Stimulated activated CD4-positive, alpha-beta T cell treated with anti-CD3 and anti-CD28 coated beads, TNF-alpha, amount 100 ng/mL, for 24 hours (primary cell): ENCODE measurements at places on chromosomes 16 and 17.
A peak's percentile ranks its signal among the peaks of the same experiment; 100 is the strongest.

DNA sequence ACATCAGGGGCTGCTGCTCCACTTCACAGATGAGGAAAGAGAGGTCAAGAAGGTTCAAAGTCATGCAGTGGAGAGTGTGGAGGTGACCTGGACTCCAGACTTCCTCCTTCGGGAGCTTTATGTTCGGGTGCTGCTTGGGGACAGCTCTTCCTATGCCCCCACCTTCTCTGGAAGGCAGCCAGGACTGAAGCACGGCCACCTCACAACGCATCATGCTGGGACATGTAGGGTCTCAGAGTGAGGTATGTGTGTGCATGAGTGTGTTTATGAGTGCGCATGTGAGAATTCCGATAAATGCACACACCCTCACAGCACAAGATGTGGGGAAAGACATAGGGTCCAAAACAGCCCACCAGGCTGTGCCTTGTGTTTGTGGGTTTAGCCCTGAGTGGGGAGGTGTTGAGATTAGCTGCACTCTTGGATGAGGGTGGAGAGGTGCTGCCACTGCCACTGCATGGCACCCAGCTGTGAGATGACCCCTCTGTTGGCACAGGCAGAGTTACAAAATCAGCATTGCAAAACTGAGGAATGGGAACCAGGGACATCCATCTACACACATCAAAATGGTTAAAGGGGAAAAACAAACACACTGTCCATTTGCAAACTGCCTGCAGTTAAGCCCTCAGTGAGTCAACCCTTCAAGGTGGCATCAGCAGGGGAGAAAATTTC is 367.4 kb downstream of the SEC14L1 start:
- no peak for DNase-seq

DNA sequence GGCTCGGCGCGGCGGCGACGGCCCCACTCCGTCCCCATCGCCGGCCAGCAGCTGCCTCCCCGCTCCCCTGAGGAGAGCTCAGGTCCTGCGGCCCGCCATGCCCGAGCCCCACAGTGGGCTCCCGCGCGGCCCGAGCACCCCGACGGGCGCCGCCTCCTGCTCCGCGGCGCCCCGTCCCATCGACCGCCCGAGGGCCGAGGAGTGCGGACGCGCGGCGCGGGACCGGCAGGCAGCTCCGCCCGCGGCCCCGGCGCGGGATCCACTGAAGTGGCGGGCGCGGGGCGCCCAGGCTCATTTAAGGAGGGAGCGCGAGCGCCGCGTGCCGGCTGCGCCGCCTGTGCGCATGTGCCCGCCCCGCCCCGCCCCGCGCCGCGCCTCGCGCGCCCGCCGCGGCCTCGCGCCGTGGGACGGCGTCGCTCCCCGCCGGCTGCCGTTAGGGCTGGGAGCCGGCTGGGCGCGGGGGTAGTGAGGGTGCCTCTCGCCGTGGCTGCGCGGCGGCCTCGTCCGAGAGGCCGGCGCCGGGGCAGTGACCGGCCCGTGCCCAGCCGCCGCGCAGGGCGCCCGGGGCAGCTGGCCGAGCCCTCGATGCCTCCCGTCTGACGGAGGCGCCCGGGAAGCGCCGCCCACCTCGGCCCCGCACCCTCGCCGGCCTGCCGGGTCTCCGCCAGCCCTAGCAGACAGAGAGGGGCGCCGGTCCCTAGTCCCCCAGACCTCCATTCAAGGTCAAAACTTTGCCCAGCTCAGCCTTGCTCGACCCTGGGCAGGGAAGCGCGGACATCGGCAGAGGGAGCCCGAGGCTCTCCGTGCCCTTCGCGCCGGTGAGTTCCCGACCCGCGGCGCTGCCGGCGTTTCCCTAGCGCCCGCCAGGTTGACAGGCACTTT is at the start of gene NETO2:
NETO2 (minus strand) TSS at position 269 of the 882 bp plus-strand sequence. CDS start 333 bp downstream, outside the sequence.
- peak; percentile 59 for DNase-seq

DNA sequence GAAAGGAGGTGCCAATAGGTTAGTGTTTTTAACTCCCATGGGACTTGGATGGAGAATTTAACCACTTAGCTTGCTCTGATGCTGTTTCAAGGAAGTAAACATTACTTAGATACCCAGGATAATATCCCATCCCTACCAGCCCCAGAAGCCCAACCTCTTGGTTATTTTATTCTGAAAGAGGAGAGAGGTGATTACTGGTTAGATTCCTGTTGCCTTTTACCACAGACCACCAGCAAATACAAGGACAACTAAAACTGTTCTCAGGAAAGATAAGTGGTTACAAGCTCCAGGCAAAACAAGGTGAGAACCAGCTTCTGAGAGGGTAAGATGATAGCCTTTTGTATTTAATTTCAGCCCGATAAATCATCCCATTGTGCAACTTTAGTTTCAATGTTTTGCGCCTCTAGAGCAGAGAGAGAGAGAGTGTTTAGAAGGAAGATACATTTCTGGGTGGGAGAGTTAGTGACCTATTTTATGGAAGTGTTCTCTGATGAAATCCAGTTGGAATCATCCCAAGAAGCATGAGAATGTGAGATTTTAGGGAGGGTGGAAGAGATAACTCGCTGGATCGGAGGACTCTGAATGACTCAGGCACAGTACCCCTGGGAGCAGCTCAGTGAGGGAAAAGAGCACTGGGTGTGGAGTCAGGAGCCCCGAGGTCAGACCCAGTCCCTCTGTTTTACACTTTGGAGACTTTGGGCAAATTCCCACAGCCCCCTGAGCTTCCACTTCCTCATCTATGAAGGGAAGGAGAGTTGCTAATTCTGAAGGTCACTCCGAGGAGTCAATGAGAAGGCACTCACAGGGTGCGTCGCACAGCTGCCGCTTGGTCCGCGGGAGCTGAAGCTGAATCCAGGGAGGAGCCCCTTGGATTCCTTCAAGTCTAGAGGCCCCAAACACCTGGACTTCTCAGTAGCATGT is 12.1 kb downstream of the GLP2R start:
- DNase-seq: no peak

DNA sequence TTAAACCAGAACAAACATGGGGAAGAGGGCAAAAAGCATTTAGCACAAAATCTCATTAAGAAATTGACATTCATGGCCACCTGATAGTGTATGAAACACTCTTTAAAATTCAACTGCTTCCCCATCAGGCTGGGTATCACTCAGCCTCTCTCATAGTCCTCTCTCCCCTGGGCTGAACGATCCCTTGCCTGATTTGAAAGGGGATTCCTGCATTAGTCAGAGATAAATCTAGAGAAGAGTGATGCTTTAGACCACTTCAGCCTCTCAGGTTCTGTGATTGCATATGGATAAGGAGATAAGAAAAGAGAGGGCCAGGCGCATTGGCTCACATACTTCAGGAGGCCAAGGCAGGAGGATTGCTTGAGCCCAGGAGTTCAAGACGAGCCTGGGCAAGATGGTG is 280.0 kb downstream of the SOX9 start:
- DNase-seq: no peak

DNA sequence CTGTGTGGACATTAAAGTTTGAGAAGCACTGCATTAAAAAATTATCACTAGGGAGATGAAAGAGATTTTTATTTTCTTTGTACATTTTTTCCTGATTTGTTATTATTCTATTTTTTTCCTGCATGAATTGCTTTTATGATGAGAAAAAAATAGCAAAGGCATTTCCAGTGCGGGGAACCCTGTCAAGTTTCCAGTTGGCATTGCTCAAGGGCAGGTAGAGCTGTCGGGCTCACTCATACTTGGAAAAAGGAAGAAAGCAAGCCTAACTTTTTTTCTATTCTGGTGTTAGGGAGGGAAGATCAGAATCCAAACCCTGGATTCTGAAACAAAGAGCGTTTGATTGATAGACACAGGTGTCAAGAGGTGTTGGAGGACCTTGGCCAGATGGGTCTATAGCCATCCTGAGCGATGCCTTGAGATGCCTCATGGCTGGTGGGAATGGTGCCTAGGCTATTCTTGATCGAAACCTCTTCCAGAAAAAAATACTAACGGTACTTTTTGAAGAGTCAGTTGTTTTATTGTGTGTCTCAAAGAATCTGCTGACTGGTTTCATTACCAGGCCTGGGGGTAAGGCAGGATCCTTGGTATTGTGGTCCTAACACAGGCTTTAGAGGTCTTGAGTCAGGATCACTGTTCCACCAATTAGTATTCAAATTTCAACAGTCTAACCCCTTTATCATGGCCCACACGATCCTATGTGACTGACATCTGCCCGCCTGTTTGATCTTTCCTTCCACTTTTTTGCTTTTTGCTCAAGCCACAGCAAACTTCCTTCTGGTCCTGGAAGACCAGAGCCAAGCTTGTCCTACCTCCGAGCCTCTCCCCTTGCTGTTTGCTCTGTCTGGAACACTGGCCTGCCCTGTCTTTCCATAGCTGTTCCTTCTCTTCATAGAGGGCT is 20.1 kb downstream of the SNX29 start:
- DNase-seq: no peak

- DNase-seq: no peak
Observed at GRCh38 chr17:78267253-78268073, 36.0 kb downstream of the TMEM235 start.

DNA sequence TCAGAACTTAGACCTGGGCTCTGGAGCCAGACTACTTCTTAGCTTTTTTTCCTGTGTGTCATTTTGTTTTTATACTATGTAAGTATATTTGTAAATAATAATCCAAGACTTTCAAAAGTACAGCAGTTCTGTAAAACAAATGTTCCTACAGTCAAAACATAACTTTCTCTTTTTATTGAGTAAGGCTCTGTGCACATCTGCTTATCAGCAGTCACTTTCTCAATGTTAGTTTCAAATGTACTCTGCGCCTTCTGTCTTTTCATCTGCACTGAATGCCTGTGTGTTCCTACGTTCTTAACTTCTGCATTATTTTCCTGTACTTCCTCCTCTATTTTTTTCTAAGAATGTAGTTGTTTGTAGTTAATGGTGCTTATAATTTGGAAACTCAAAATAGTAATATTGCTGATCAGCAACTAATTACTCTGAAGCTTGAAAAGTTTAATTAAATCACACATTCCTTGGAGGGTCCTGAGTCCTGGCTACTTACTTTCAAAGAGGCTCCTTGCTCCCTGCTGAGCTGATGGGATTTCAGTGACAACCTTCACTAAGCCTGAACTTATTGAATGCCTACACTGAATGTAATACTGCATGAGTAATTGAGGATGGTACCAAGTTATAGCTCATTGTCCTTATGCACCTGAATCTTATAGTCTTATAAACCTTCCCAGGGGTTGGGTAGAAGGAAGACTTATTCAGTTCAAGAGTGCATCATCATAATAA is 329.9 kb downstream of the KCNJ2 start:
- DNase-seq: no peak

GRCh38 chr17:73496232-73496631 is 148.0 kb downstream of the SDK2 start:
- DNase-seq: no peak

DNA sequence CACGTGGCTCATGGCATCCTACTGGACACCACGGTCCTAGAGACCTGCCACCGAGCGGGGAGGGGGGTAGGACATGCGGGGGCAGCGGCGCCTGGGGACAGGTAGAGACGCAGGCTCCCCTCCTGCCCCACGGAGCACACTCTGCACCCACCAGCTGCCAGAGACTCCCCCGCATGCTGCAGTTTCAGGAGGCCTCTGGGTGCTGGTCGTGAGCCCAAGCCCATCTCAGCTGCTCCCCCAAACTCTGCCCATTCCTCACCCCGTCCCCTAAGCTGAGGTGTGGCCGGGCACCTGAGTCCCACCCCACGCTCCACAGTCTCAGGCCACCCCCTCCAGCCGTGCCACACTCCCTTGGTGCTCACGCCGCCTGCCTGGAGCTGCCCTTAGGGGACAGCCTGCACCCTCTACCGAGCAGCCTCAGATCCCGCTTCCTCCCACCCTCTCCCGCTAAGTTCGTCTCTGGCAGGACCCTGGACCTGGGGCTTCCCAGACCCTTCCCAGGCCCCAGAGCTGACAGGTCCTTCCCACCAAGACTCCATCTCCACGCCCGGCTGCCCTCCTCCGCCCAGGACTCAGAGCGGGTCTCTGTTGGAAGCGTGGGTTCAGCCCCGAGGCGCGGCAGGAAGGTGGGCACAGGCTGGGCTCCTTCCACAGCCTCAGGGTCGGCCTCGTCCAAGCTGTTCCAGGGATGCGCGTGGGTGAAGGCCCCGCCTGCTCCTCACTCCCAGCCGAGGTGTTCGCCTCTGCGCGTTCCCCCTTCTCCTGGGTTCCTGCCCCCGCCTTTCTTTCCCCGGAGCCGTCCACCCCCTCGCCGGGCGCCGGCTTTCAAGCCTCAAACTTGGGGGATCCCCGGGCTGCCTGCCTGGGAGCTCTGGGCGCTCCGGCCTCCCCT is 1.3 kb downstream of the RAB40B start:
- DNase-seq: no peak

DNA sequence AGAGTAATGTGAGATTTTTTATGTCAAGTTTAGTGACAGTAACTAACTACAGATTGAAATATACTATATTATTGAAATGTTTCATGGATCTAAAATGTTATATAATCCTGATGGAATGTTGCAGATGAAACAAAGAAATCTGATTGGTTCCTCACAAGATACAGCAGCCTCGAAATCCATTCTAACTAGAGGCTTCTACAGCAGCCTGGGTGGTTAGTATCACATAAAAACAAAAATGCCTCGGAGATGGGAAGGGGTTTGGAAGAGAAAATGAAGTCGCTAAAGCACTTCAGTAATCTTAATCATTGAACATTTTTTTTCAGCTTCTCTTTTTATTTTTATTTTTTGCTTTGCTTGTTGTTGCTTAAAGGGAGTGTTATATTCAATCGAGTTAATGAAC is 75.2 kb downstream of the TANC2 start:
- DNase-seq: no peak

- DNase-seq: no peak
Observed at GRCh38 chr17:64920026-64920418, 744 bp upstream of the LRRC37A3 start.

- no peak for DNase-seq
Observed at GRCh38 chr17:79654350-79654959, 43.6 kb upstream of the RBFOX3 start.

GRCh38 chr16:72517154-72517553 is 345.2 kb upstream of the PMFBP1 start:
- no peak for DNase-seq

- no peak for DNase-seq
Observed at GRCh38 chr17:63434951-63435571, 11.0 kb downstream of the CYB561 start.

GRCh38 chr17:65167566-65167965 is 30.4 kb downstream of the RGS9 start:
- DNase-seq: no peak

GRCh38 chr16:49688036-49688697 is 167.7 kb downstream of the ZNF423 start:
- no peak for DNase-seq

GRCh38 chr17:66467766-66468165 is 165.4 kb downstream of the PRKCA start:
- DNase-seq: no peak

DNA sequence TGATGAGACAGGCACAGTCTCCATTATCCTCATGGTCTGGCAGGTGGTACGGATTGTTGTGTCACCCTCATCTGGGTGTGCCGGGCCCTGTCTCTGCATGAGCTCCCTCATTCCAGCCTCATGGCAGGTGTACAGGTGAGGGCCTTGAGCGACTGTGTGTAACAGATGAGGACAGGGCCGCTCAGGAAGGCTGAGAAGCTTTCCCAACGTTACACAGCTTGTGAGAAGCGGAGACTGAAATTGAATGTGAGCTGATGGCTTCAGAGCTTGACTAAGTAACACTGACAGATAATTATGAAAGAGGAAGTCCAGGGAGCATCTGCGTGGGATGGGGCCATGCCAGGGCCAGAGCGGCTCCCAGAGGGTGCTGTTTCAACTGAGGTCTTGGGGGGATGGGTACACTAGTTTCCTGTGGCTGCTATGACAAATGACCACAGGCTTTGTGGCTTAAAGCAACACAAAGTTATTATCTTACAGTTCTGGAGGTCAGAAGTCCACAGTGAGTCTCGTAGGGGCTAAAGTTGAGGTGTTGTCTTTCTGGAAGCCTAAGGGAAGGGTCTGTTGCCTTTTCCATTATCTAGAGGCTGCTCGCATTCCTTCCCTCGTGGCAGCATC is 36.7 kb downstream of the CMIP start:
- no peak for DNase-seq

- no peak for DNase-seq
Observed at GRCh38 chr17:48800626-48801217, 16.3 kb downstream of the TTLL6 start.
